ENCODE measurements at places on chromosomes 2 and 18.

GRCh38 chr18:76392349-76392748, 102.7 kb downstream of the ZNF516 start:
- DNase-seq: no peak

DNA sequence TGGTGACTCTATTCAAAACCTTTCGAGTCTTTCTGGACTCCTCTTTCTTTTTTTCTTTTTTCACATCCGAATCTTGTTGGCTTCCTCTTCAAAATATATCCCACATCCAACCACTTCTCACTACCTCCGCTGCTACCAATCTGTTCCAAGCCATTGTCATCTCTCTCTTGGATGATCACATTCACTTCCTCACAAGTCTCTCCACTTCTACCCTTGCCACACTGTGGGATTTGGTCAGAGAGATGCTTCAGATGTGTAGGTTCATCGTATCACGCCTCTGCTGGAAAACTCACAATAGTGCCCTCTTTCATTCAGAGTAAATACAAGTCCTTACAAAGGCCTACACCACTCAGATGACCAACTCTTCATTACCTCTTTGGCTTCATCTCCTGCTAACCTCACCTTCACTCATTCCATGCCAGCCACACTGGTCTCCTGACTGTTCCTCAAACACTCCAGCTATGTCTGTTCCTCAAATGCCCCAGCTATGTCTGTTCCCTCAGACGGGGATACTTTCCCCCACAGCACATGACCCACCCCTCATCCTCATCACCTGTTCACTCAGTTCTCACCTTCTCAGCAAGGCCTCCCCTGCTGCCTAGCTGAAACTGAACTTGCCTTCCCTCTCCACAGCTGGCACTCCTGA, 67.2 kb upstream of the PELI1 start:
- no peak for DNase-seq

GRCh38 chr2:230935130-230935430, 10.0 kb upstream of the GPR55 start:
- DNase-seq: no peak

DNA sequence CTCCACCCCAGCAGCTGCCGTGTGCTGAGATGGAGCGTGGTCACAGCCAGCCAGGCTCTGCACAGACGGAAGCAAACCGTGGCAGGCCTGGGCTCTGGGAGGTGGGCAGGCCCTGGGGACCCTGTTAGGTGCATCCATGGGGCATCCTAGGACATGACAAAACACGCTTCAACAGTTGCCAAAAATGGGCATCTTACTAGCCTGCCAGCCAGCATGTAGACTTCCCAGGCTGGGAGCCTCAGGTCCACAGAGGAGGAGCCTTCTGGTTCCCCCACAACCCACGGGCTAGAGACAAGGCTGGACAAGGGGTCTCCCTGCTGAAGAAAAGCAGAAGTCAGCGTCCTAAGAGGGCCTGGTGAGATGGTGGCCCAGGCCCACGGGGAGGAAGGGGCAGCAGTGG, 139.5 kb downstream of the HDAC4 start:
- no peak for DNase-seq

GRCh38 chr2:223050188-223050587, 1.8 kb upstream of the KCNE4 start:
- DNase-seq: no peak

DNA sequence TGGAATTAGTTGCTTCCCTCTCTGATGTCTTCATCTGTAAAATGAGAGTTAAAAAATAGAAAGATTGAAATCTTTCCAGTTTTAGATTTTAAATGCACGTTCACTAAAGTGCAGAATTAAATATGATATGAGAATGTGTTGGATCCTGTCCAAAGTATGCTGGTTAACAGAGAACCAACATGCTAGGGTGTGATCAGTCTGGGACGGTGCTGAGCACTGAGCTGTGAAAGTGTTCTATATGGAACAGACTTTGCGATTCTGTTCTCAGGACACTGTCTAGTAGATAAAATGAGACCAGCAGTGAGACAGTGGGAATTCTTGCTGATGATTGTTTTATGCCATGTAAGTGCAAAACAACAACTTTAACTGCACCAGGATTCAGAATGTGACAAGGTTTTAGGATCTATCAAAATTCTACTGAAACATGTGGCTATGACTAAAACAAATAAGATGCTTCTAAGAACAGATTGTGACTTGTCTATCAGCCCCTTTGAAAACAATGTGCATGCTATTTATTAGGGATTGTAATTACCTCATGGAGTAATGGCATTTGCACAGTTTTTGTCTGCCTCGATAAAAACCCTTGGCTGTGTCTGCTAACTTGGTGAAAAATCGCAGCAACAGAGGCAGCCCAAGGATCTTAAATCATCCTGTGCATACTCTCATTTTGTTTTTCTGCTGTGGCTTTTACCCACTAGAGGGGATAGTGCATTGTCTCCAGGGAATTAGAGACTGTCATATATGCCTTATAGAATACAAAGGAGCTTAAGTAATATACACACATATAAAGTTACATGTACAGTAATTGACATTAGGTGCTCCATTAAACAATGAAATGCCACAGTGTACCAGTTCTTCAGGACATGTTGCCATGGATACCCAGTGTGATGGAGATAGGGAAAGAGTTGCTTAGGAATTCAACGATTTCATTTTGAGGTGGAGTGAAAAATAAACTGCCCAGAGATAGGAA, 55.1 kb downstream of the MAP3K20 start:
- peak; percentile 41 for DNase-seq

- no peak for DNase-seq
These were observed 204.1 kb downstream of the CELF4 start for GRCh38 chr18:37361335-37362157.

- no peak for DNase-seq
These were observed 29.3 kb downstream of the ANKMY1 start for GRCh38 chr2:240528406-240529040.

- no peak for DNase-seq
These were observed 106.2 kb upstream of the EPC2 start for GRCh38 chr2:148538375-148538774.

GRCh38 chr18:63238693-63239075, 80.9 kb downstream of the BCL2 start:
- DNase-seq: no peak

GRCh38 chr2:117953231-117953630, 60.6 kb downstream of the CCDC93 start:
- DNase-seq: no peak

DNA sequence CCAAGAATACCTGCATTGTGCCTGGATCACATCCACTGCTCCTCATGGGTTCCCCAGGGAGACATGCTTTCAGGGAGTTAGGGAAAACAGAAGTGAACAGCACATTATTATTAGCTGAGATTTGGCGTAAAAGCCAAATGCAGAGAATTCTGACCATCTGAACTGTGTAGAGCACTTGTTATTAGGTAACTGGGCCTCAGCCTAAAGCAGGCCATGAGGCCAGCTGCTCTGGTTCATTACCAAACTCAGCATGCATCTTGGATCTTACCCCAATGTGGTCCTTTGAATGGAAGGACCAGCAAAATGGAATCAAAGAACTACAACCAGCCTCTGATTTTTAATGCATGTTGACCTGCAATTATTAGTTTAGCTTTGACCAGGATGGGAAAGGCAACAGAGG, 322.3 kb downstream of the KCNS3 start:
- DNase-seq: no peak

DNA sequence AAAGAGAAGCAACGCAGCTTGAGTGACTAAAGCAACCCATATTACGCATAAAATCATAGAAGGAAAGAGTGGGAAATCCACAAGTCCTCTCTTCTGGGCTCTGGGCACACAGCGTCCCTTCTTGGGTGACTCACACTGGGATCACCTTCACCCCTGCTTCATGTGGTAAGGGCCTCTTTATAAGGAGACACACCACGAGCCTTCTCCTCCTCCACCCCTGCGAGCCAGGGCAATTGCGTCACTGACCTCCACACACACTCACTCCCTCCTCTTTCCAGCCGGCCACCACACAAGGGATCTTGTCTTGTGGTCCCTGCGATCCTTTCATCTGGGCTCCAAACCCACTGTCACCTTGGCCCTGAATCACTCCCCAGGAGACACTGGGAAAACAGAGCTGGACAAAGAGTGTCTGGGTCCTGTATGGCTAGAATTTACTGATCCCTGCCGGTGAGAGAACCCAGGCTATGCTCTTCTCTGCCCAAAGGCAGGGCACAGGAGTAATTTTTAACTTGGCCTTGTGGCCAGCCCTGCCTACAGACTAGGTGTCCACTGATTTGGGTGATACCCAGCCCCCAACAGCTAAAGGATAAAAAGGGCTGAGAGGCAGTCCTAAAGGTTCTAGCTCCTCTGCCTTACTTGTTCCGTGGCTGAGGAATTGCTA, 35.3 kb downstream of the NHEJ1 start:
- peak; percentile 40 for DNase-seq

GRCh38 chr2:197727011-197727410, 21.8 kb downstream of the MARS2 start:
- no peak for DNase-seq

DNA sequence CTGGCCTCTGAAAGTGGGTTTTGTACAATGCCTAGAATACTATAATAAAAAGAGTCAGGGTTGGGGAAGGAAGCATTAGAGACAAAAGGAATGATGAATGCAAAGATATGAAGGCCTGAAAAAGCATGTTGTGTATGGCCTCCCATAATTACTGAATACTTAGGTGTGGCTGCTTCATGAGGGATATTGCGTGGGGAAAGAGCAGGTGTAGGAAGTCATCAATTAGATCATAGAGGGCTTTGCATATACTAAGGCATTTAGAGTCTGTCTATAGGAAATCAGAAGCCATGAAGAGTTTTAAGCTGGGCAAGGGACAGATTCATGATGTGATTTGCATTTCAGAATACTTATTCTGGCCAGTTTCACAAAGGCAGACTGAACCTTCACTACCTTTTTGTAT, 48.2 kb downstream of the NCOA1 start:
- no peak for DNase-seq
